ENCODE measurements at places on chromosomes 1 and 21.

DNA sequence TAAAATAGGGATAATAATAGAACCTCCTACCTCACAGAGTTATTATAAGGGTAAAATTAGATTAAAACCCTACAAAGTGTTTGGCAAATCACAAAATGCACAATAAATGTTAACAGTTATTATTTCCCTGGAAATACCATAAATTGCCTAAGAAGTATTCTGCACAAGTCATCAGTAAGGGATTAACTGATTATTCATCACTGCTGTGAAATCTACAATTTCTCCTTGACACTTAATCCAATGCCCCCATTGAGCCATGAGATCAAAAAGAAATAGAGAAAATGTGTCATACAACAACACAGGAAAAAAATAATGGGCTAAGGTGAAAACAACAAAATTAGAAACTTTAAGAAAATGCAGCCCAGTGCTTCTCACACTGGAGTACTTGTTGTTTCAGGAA, 6.7 kb upstream of the SEC16B start:
- DNase-seq, result no peak

DNA sequence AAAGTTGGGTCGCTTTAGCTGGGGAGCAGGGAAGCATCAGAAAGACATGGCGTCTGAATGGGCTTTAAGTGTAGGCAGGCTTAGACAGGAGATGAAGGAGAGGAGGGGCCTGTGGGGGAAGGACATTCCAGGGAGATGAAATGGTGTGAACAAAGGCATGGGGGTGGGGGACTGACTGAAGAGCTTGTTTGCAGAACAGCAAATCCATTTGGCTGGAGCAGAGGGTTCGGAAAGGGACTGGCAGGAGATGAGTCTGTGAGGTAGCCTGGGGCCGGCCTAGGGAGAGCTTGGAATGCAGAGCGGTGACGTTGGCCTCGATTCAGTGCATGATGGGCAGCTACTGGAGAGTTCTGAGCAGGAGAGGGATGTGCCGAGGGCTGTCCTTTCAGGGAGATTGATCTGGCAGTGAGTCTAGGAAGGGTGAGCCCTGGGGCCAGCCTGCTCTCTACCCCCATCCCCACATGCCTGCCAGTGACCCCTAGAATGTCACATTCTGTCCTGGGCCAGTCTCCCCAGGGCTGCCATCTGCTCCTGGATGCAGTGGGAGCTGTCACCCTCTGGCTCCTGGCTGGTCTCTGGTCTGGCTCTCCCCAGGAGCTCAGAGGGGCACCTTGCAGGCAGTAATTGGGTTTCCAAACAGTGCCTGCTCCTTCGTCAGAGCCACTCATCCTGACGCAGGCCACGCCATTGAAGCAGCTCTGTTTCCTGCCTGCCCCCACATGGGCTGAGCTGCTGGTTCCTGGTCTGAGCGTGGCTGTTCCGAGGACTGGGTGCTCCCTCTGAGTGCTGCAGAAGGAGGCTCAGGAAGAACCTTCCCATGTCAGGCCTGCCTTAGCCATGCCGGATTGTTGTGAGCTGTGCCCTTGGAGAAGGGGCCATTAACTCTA, 22.3 kb upstream of the TMEM222 start:
- DNase-seq, result no peak

DNA sequence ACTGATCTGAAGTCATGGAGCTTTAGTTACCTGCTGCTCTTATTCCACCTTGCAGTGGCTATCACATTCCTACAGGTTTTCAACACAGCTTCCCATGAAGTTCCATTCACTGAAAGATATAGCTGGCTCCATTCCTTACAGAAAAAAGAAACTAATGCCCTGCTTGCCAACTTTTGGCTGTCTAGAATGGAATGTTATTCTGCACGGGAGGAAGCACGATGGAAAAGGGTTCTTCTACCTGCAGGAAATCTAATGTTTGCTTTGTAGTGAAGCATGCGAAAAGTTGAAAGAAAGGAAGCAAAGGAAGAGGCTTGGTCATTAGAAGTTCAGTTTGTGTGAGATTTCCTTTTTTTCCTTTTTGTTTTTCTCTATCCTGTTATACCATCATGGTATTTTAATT, 32.6 kb downstream of the GIPC2 start:
- DNase-seq, result no peak

GRCh38 chr1:154877370-154877974, 7.4 kb upstream of the KCNN3 start:
- DNase-seq, result no peak

- DNase-seq, result no peak
Measured at GRCh38 chr21:33149181-33149580, 79.2 kb downstream of the OLIG1 start.

All from activated CD8-positive, alpha-beta memory T cell treated with anti-CD3 and anti-CD28 coated beads for 4 hours (primary cell).